ENCODE measurements at places on chromosomes 12 and 14. TPM values are rescaled to one million over a fixed set of nuclear protein-coding genes. Genes with fewer than 3 reads are reported as not detected.

The KCNJ8 gene
- total RNA-seq = 7.4 TPM

The CISTR gene
- not detected for total RNA-seq

The HNF1A gene
- not detected for total RNA-seq

The PMCH gene
- total RNA-seq = not detected

The CEP170B gene
- total RNA-seq = 10.3 TPM

The IFNG gene
- total RNA-seq = not detected

The PRPH gene
- total RNA-seq = 0.50 TPM

The RERG gene
- 0.26 TPM for total RNA-seq

The ANKRD33 gene
- total RNA-seq = under 0.01 TPM

The SETD1B gene
- total RNA-seq = 3.5 TPM

The SLCO1B1 gene
- not detected for total RNA-seq

The LRTM2 gene
- not detected for total RNA-seq

Measured in fibroblast of lung (primary cell).